ENCODE measurements at places on chromosomes 2 and 18.

GRCh38 chr18:46607926-46608325 lies 49.1 kb downstream of the LOXHD1 start:
- DNase-seq: no peak

- DNase-seq: peak; percentile 59
Measured at GRCh38 chr18:36688020-36688965, 140.5 kb downstream of the TPGS2 start.

DNA sequence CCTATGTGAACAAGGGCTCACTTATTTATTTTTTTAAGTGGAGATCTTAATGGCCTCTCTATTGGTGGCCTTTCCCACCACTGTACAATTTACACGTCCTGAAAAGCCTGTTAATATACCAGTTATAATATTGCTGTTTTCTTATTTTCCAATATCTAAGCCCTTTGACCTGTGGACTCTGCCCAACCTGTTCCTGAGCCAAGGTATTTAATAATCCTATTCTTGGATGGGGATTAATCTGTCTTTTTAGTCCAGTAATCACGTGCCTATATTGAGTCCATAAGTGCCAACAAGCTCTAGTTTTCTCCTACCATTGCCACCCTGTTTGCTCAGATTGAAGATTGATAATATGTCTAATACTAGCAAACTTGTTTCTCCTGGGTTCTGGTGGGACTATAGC lies 42.7 kb downstream of the MBD5 start:
- no peak for DNase-seq

DNA sequence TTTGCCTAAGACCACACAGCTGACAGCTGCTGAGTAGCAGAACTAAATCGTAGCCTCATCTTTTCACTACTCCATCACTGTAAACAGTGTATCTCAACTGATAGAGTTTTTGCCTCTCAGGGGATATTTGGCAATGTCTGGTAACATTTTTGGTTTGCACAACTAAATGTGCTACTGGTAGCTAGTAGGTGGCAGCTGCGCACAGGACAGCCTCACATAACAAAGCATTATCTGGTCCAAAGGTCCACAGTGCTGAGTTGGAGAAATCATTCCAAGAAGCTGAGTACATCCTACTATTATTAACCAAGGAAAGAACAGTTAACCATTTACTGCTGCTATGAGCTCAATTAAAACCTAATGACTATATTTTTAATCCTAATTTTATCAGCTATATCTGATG lies 6.1 kb upstream of the CCDC102B start:
- DNase-seq: no peak

DNA sequence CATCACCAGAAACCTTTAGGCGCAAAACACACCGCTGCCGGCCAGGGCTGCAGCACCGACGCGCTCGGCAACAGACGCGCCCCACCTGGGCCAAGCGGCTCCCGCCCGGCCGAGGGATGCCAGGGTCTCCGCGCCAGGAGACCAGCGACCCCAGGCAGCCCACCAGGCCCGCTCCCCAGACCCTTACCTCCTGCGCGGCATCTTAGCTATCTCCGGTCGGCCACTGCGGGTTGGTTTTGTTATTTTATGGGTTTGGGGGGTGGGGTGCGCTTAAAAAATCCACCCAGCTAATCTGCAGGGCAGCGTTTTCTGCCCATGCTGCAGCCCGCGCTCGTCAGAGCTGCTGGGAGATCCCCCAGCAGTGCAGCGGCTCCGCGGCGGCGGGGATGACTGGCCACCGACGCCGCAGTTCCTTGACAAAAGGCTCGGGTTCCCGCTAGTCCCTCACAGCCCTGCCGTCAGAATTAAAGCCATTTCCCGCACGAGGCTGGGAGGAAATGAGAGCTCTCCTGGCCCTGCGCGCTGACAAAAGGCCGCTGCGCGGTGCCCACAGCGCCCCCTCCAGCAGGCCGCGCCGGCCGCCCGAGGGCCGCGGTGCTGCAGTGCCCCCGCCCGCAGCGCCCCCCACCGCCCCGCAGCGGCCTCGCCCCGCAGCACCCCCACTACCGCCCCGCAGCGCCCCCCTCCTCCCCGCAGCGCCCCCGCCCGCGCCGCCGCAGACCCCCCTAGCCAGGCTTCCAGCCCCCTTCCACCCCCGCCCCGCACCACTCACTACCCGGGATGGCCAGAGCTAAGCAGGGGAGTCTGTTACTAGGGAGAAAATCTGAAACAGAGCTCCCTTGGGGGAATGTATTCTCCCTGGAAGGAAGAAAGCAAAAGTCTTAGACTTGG lies at the start of gene ADD2:
Gene ADD2, minus strand, starts transcription at position 502 of the 891 bp plus-strand sequence. CDS start 61,792 bp downstream, outside the sequence.
- no peak for DNase-seq

GRCh38 chr18:7259475-7259874 lies 28.6 kb downstream of the LRRC30 start:
- no peak for DNase-seq

GRCh38 chr18:25737710-25738311 lies 352.6 kb downstream of the SS18 start:
- no peak for DNase-seq

- DNase-seq: no peak
Measured at GRCh38 chr18:13453714-13454113, 235.2 kb downstream of the LDLRAD4 start.

- DNase-seq: no peak
Measured at GRCh38 chr2:122704109-122704563, 948.7 kb downstream of the TSN start.

DNA sequence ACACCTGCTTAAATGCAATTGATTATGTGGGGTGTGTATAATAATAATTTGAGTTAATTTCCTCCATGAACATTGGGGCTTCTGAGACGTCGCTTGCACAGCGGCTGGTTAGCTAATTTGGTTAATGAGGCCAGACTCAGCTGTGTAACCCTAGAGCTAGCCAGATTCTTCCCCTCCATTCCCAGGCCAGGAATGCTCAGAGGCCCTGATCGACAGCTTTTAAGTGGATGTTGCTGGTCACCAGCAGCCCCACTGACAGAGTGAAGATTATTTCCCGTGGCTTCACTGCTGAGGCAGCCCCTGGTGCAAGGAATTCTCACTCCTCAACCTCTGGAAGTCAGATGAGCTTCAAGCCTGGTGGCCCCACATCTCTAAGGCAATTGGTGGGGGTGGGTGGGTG lies 12.4 kb upstream of the EPAS1 start:
- DNase-seq: no peak

DNA sequence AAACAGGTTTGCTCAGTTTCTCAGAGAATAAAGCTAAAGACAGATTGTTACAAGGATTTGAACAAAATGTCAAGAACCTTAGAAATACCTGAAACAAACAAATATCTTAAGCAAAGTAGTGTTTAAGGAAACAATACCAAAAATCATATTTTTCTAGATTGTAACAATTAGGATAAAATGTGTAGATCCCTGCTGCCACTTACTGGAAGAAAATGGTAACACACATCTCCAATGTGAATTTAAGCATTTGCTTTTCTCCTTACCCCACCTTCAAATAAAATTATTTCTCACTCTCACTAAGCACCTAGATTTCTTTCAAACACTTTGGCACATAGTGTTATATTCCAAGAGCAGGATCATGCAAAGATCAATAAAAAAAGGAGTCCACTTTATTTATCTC lies 34.9 kb downstream of the SUCLG1 start:
- no peak for DNase-seq

GRCh38 chr2:2623939-2624338 lies 292.9 kb upstream of the MYT1L start:
- no peak for DNase-seq

DNA sequence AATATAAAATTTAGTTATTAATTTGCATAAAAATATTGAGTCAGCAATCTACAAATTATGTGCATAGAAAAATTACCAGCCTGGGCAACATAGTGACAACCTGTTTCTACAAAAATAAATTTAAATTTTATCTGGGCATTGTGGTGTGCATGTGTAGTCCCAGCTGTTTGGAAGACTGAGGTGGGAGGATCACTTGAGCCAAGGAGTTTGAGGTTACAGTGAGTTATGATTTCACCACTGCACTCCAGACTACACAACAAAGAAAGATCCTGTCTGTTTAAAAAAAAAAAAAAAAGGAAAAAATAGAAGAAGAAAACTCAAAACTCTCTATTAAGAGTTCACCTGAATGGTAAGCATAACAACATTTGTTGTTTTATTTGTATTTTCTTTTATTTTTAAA lies 1048.4 kb upstream of the CDH2 start:
- no peak for DNase-seq

- peak; percentile 84 for DNase-seq
Measured at GRCh38 chr2:226799211-226799975, at the start of gene IRS1. Gene IRS1 (minus strand): TSS chr2:226799820. CDS start chr2:226798738, 1,082 bp downstream.

DNA sequence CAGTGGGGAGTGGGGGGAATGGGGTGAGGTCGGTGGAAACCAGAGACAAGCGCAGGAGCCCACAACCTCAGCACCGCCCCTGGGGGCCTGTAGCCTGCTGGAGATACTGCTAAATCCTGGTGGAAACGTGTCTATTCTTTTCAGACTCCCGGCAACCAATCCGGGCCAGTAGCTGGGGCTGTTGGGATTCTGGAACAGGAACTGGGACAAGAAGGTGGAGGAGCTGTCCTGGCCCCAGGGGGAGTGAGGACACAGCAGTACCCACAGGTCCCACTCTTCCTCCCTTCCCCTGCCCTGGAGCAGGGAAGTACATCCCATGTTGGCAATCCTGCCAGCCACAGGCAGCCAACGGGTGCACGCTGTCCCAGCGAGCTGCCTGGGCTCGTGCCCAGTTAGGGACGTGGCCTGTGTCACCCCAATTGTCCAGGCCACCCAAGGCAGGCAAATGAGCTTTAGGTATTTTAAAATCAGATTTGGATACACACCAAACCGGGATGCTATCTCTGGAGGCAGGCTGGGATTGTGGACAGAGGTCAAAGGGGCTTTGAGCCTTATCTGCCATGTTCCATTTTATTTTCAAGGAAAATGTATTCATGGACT lies 51.8 kb downstream of the HS1BP3 start:
- DNase-seq: peak; percentile 98

DNA sequence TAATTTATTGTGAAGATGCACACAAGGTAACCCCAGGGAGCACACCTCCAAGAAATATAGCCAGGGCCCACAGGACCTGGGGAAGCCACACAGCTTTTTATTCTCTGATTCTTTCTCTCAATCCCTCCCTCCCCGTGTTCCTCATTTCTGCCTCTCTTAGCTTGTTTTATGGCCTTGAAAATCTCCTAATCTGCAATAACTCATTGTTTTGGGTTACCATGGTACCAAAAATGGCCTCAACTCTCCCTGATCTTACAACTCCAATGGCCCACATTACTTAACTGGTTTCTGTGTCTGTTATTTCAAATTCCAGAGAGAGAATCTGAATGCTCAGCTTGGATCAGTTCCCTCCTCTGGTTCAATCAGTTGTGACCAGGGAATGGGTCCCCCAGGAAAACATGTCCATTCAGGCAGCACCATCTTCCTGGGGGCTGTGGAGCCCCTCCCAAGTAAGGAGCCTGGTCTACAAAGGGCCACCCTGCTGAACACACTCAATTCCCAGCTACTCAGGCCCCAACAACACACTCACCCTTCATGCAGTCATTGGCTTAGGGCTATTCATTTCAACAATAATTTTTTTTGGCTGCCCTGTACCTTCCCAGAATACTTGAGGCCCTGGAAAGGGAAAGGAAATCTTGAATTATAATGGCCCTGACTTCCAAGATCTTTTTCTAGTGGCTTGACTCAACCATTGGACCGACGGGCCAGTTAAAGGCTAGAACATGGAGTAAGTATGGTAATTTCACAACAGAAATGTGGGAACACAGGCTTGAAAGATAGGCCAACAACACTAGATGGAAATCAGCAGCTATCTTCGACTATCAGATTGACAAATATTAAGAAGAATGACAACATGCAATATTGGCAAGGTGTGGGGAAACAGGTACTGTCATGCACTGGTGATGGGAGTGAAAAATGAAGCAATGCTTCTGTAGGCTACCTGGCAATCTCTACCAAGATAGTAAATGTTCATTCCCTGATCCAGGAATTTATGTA lies 41.6 kb upstream of the ST3GAL5 start:
- DNase-seq: no peak

DNA sequence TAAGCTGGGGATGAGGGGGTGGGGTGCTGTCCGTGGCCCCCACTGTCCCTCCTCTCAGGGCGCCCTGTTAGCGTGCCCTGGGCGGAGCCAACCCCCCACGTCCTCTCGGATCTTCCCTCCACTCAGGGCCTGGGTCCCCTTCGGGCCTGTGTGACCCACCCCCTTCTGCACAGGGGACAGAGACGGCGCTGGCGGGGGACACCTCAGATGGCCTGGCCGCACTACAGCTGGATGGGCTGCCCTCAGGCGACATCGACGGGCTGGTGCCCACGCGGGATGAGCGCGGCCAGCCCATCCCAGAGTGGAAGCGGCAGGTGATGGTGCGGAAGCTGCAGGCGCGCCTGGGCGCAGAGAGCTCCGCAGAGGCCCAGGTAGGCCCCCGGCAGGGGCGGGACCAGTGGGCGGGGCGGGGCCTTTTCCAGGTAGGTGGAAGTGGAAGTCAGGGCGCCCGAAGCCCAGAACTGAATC lies 9.9 kb upstream of the KLHL30 start:
- no peak for DNase-seq

GRCh38 chr2:625415-626333 lies 51.5 kb downstream of the TMEM18 start:
- no peak for DNase-seq

GRCh38 chr2:46170611-46171350 lies 126.4 kb upstream of the EPAS1 start:
- DNase-seq: no peak

DNA sequence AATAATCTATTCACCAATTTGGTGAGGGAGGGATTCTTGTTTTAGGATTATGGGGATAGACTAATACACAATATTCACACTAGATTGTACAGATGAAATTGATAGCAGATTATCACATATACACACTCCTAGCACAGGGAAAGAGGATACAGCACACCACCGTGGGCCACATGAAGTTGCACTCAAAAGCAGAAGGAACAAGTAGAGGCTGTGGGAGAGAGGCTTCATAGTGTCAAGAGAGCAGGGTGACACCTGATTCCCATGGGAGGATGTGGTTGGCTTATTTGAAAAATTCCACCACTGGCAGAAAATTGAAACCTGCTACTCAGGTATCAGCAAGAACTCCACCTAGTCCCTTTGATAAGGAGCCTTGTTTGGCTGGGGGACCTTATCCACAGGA lies 395.6 kb downstream of the SPAG16 start:
- no peak for DNase-seq

- DNase-seq: no peak
Measured at GRCh38 chr2:10613263-10613662, 76.5 kb downstream of the NOL10 start.

DNA sequence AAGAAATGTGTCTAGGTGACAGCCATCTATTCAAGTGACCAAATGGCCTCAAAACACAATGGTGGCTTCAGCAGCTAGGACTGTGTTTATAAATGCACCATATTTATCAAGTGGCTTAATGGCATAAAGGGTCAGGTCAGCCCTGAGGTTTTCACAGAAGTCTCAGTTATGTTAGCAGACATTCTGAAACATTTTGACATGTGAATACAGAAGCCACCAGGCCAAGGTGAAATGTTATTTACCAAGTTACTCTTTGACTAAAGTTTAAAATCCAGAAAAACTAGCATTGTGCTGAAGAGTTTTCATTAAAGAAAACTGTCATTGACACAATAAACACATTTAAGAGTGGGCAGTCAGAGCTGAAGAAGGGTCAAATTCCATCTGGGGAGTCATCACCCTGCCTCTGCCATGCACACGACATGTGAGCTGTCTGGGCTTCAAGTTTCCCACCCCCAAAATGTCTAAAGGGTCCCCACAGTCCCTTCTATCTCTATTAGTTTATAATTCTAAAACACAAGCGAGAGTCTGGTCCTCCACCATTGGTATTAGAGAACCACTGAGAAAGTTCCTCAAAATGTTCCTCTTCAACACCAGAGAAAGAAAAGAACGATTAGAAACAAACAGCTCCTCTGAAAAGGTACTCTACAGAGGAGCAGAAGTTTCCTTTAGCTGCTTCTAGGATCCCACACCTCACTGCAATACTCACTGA lies 77.5 kb upstream of the FZD5 start:
- DNase-seq: no peak

GRCh38 chr18:7633171-7633570 lies 66.1 kb downstream of the PTPRM start:
- DNase-seq: no peak
